AG04450 (cell line): ENCODE measurements at places on chromosomes 11 and 22.

GRCh38 chr22:25623310-25623734, 58.8 kb downstream of the GRK3 start:
- no peak for DNase-seq

DNA sequence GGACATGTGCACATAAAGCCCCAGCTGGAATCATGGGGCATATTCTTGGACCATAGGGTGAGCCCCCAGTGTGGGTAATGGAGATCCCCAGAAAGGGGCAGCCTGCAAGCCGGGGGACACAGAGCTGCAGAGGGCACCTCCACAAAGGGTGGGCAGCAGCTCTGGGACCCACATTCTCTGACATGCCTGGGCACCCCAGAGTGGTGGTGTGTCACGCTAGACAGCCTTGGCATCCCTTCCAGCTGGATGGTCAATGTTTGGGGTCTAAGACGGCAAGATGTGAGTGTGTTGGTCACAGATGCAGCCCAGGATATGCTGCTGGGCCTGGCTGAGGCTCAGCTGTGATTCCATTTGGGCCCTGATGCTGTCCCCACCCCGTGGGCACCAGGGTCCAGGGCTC, 9.7 kb downstream of the ADORA2A start:
- DNase-seq, result no peak

GRCh38 chr22:46432164-46433068, 96.9 kb downstream of the TRMU start:
- DNase-seq, result no peak

DNA sequence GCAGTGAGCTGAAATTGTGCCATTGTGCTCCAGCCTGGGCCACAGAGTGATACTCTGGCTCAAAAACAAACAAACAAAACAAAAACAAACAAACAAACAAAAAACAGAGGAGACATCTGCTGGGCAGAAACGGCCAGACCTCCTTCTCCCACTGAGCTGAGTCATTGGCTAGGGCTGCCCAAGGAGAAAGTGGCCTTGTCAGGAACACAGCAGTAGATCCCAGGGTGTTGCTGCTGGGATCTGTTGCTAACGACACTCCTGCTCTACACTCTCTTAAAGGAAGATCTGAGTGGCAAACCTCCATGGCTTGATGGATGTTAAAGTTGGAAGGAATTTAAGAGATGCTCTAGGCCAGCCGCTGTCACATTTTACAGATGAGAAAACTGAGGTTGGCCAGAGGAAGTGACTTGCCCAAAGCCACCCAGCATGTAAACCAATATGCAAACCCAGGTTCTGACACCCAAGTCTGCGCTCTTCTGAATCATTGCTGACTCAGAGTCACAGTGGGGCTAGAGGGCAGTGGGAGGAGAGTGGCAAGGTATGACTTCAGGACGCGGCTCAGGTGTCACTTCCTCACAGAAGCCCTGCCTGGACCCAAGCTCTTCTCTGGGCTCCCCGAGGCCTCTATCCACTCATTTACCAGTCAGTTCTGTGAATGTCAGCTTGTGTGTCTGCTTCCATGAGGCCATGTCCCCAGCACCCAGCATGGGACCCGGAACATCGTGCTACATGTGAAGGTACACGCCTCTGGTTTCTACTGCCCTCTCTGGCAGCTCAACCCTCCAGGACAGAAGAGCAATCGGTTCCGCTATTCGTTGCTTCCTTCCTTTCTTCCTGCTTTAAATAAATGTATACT, 11.3 kb upstream of the GDPD5 start:
- DNase-seq, result no peak

GRCh38 chr22:44445731-44446130, 52.3 kb downstream of the RTL6 start:
- DNase-seq, result no peak

DNA sequence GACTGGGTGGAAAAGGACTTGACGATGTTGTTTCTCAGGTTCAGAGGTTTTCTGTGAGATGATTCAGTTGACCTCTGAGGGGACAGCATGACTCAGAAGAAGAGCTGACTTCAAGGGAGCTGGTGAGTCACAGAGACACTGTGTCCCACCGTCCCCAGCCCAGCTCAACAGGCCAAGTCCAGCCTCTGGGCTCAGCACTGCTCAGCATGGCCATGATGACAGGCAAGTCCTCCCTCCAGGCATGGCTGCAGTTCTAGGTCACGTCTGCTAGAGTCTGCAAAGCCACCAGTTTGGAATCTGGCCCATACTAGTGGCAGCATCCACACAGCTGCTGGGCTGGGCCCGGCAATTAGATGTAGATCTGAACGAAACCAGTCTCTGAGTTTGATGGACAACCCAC, 12.9 kb downstream of the TRIM29 start:
- no peak for DNase-seq
